ENCODE measurements at places on chromosomes 4 and X.

DNA sequence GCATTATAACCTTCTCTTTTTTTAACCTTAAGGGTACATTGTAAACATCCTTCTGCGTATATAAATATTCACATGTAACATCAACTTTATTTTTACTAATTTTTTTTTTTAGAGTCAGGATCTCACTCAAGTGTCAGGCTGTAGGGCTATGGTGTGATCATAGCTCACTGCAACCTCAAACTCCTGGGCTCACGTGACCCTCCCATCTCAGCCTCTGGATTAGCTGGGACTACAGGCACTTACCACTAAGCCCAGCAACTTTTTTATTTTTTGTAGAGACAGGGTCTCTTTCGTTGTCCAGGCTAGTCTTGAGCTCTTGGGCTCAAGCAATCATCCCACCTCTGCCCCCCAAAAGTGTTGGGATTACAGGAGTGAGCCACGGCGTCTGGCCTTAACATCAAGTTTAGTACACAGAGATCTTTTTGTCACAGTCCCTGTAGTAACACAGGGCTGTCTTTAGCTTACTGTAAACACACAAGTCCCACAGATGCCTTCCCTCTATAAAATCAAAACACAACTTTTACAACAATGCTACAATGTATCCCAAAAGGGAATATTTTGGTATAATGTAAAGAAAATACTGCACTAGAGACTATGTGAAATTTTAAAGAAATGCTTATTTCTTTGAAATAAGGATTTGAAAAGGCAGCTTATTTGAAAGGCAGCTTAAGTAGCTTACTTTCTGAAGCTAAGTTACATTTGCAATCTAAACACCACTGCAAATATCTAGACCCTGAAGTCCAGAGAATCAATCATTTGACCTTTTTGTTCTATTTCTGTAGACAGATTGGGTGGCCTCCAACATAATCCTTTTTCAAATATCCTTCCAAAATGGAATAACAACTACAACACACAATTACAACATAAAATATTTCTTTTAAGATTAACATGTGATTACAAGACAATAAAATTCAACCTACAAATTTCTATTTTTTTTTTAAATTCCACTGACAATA is 116.0 kb downstream of the APBB2 start:
- DNase-seq: no peak

DNA sequence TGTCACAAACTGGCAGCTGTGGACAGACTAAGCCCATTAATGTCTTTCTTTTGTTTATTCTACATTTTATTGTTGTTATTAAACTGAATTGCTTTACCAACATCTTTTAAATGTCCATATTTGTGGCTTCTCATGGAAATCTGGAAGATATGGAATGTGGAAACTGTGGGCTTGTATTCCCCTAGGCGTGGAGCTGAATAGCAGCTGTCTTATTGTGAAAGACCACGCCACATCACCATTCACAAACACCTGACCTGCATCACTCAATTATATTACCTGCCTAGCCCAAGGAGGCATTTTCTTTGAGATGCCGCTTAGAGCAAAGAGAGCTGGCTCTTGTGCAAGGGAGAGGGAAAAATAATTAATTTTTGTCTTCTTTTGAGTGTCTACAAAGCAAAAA is 96.9 kb upstream of the GPRIN3 start:
- DNase-seq: no peak

DNA sequence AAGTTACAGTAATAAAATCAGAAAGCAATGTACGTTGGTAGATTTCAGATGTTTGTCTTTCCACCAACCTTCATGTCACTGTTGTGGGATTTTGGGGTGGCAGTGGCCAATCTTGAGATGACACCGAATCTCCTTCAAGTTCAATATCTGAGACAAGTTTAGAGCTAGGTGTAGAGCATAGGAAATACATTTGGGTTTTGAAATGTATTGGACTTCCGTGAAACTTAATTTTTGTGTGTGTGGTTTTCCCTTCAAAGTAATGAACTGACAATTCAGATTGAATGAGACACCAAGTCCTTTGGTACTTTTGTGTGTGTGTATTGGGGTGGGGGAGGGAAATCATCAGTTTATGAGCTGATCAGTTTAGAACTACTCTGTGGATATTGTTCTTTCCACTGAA is 1.8 kb downstream of the WDR44 start:
- DNase-seq: no peak

DNA sequence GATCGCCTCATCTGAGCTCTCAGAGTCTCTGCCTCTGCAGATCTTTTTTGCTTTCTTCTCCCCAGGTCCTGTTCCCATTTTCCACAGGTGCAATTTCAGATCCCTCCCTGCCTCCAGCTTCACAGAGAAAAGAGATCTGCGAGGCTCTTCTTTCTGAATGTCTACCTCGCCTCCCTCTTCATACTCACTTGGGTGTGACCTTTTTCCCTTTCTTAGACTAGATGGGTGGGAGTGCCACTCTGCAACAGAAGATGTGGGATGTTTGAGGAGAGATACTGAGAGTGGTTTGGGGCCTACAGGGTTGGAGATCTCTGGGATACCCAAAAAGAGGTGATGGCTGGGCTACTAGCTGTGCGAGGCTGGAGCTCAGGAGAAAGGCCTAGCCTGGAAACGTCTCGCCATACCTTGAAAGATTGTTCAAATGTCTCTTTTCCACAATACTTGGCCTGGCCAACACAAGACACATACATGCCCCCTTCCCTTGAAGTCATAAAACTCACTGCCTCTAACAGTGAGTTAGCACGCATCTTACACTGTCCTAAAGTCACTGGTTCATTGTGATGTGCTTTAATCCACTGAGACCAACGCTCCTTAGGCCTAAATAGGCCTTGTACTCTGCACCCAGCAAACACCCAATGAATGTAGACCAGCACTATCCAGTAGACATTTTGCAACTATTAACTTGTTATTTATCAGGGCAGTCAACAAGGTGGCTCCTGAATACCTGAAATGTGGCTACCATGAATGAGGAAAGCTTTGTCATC is 33.6 kb downstream of the IRF2 start:
- DNase-seq: no peak

GRCh38 chrX:110665223-110666002 is 130.2 kb downstream of the CHRDL1 start:
- no peak for DNase-seq

DNA sequence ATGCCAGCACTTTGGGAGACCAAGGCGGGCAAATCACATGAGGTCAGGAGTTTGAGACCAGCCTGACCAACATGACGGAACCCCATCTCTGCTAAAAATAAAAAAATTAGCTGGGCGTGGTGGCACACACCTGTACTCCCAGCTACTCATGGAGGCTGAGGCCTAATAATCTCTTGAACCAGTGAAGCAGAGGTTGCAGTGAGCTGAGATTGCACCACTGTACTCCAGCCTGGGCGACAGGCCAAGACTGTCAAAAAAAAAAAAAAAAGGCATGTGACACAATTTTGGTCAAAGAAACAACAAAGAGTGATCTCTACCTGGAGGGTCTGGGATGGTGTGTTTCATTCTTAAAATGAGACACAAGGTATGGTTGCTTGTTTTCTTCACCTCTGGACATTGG is 188.2 kb upstream of the HS3ST1 start:
- no peak for DNase-seq

DNA sequence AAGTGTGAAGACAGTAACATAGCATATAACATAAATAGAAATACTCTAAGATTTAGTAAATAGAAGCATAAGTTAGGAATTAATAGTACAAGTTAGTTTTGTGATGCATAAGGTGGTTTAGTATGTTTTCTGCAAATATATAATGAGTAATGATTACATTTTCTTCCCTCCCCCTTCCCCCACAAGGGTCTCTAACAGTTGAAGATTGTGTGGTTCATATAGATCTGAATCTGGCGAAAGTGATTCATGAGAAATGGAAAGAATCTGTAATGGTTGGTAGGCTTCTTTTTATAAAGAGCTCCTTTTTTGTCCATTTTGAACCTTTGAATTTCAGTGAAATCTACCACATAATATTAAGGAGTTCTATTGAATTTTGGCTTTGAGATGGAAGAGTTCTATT is 66.3 kb downstream of the N4BP2 start:
- no peak for DNase-seq

- DNase-seq: no peak
These were observed 1.1 kb downstream of the SORBS2 start for GRCh38 chr4:185810746-185811508.

- no peak for DNase-seq
These were observed 146.7 kb downstream of the TET2 start for GRCh38 chr4:105293360-105293759.

- DNase-seq: no peak
These were observed 11.2 kb downstream of the IRAK1 start for GRCh38 chrX:154008521-154008920.

GRCh38 chr4:144176476-144176875 is 36.0 kb upstream of the GYPA start:
- no peak for DNase-seq

DNA sequence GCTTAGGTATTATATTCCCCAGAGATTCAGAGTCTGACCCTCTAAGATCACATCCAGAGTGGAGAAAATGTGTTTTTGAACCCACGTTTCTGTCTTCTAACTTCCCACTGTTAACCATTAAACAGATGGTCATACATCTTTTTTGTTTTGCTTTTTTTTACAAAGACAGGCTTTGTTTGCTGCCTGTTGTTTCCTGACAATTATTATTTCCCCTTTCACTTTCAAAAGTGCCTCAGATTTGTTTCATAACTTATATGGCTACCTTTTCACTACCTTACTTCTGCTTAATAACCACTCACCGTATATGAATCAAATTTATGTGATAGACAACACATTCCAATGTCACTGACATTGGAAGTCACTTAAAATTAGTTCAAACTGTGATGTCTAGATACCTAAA is 142.2 kb downstream of the HS3ST1 start:
- no peak for DNase-seq
